Activated CD8-positive, alpha-beta memory T cell treated with anti-CD3 and anti-CD28 coated beads, Interleukin-2, amount 50 U/mL, for 48 hours (primary cell): ENCODE measurements at places on chromosomes 7 and 10.

GRCh38 chr7:66265566-66265965, 60.4 kb downstream of the TPST1 start:
- DNase-seq, result no peak

DNA sequence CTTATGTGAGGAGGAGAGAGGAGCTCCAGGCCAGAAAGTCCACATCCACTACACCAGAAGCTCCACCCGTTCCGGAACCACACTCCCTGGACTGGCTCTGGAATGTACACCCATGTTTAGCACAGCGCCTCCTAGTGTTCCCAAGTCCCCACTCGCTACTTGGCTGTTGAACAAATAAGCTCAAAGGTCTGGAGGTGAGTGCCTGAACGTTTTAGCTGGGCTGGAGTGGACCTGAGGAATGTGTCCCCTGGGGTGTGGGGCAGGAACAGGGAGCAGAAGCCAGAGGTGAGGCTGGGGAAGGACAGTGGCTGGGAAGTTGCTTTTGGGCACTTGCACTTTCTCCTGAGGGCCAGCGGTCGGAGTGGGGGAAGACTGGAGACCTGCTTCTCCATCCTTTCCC, 164.1 kb upstream of the CDCA7L start:
- DNase-seq, result peak; percentile 55

DNA sequence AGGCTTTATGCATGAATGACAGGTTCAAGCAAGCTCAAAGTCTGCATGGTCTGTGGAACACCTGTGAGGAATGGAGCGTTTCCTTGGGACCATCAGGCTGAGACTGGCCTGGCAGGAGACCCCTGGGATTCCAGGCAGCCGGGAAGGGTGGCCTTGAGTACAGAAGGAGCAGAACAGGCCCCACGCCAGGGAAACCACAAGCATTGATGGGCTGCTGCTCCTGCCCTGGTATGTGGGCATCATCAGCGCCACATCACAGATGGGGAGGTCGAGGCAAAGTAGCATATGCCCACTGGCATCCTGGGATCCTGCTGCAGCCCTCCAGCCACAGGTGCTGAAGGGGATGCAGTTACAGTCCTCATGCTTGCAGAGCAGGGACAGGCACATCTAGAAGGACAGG, 40.9 kb downstream of the ANTXRL start:
- no peak for DNase-seq

DNA sequence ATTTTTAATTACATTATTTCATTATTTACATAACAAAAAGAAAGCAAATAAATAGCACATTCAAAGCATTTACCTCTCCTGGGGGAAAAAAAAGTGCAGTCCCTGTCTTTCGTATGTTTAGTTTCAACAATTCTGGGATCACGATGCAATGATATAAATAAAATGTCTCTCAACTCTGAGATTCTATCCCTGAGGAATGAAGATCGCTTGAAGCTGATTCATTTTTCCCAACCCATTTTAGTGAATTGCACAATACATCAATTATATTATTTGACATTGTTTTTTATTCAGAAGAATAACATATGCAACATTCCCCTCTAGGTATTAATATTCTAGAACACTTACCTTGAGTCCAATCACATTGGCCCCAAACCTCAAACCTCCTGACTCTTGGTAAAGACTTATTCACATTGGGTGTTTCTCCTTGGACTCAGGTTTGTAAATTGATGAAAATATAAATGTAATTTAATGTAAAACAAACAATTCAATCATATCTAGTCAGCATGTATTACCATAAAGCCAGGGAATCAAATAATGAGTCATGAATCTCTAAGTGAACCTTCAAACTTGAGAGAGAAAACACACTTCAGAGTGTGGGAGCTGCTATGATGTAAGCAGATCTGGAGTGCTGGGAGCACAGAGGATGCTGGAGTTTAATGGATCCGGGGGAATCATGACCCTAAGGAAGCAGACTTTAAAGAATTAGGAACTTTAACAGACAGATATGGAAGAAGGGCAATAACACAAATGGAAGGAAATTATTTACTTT, 5.3 kb upstream of the SCIN start:
- DNase-seq, result no peak

DNA sequence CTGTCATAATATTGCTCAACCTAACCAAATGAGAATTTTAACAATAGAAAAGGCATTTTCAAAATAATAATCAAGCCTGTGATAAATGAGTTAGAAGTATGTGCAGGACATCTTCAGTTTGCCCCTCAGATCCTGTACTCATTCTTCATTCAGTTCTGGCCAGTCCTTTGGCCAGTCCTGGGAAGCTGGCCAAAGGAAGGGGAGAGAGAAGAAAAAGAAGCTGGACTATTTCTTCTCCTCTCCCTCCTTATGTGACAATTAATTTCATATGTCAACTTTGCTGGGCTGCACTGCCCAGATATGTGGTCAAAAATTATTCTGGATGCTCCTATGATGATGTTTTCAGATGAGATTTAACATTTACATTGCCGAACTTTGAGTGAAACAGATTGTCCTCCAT, 31.6 kb upstream of the ITGB8 start:
- no peak for DNase-seq

DNA sequence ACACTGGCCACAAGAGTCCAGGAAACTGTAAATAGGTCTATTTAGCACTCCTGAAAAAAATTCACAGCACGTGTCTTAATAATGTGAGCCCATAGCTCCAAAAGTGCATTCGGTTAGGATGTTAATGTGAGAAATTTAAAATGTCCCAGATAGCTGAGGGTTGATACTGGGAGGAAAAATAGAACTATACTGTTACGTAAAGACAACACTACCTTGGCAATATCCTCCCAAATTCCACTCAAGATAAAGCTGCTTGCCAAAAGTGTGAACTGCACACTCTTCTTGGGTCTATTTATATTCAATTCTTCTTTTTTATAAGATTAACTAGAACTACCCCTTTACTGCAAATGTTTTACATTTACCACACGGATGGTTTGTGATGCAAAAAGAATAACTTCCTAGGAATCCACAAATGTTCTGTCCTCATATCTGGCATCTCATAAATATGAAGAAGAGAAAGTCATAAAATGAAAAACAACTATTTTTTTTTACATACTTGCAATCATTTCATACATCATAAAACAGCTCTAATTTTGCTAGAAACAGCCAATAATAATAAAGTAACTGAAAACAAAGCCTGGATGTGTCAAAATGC, 10.4 kb downstream of the RAB11FIP2 start:
- DNase-seq, result no peak

GRCh38 chr7:8210845-8211724, 50.9 kb downstream of the ICA1 start:
- DNase-seq, result no peak

- DNase-seq, result no peak
These were observed 33.4 kb upstream of the VWDE start for GRCh38 chr7:12436896-12437535.

DNA sequence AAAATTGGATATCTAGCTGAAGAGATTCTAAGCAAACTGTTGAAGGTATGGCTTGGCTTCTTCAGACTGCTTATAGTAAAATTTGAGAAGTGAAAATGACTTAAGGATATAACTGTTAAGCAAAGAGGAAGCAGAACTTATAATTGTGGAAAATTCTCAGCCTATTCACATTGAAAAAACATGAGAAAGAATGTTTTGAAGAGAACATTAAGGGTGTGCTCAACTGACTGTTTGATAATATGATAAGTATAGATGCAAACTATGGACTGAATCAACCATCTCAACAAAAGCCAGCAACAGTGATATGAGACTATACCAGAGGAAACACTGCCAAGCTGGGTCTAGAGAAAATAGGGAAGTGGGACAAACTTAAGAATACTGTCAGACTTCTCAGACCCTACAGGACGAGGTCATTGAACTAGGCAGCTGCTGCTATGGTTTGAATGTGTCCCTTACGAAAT, 133.1 kb upstream of the PPP1R3A start:
- DNase-seq, result no peak

DNA sequence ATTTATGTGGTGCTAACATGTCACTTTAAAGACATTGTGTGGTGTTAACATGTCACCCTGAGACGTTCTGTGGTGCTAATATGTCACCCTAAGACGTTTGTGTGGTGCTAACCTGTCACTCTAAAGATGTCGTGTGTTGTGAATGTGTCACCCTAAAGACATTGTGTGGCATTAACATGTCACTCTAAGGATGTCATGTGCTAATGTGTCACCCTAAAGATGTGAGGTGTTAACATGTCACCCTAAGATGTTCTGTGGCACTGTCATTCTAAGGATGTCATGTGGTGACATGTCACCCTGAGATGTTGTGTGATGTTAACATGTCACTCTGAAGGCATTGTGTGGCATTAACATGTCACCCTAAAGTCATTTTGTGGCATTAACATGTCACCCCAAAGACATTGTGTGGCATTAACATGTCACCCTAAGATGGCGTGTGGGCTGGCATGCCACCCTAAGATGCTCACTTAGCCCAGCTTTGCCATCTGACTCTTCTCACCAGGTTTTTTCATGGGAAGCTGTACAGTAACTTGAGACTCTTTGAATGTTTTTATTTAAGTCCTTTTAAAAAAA, 45.6 kb downstream of the LANCL2 start:
- no peak for DNase-seq

DNA sequence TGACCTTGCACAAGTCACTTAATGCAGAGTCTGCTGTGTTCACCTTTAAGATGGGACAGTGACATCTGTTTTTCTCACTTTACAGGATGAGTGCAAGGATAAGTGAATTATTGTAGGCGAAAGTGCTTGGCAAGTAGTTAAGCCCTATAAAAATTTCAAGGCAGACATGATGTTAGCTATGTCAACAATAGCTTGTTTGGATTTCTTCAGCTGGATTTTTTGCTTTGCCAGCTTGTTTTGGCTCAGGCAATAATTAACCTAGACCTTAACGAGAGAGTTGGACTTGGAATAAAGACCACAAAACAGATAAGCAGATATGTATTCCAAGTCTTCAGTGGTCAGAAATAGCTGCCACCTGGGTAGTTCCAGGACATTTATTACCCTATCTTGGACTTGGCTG, 255.2 kb downstream of the ARL4A start:
- no peak for DNase-seq
